NB4 (cell line): ENCODE measurements at places on chromosomes 11 and 22.

GRCh38 chr11:67072295-67072694 lies 15.6 kb downstream of the RHOD start:
- peak; percentile 8 for DNase-seq

DNA sequence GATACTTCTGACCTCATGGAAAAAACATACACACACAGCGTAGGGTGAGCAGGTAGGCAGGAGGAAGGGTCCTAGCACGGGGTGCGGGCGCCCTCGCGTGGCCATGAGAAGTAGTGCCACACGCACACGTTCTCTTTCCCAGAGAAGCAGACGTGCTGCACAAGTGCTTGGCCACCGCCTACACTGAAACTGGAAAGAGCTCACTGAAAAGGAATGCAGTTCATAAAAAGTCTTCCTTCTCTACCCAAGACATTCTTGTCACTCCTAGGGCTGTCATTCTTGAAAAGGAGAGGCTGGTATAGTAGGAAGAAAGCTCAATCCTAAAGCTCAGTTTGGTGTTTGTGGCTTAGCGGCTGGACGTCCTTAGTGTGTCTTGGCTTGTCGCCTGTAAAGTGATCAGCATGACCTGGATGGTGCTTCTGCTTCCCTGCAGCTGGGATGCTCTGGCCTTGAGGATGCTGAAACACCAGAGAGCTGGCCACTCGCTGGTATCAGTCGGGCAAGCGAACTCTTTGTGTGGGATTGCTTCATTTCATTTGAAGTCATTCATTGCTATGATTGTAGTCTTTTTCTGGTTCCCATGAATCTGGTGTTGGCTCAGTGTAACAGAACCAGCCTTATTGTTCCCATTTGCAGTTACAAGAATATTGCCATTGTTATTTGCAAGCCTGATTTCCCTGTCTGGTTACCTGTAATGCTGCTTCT lies 303.8 kb downstream of the NTM start:
- DNase-seq: peak; percentile 64

DNA sequence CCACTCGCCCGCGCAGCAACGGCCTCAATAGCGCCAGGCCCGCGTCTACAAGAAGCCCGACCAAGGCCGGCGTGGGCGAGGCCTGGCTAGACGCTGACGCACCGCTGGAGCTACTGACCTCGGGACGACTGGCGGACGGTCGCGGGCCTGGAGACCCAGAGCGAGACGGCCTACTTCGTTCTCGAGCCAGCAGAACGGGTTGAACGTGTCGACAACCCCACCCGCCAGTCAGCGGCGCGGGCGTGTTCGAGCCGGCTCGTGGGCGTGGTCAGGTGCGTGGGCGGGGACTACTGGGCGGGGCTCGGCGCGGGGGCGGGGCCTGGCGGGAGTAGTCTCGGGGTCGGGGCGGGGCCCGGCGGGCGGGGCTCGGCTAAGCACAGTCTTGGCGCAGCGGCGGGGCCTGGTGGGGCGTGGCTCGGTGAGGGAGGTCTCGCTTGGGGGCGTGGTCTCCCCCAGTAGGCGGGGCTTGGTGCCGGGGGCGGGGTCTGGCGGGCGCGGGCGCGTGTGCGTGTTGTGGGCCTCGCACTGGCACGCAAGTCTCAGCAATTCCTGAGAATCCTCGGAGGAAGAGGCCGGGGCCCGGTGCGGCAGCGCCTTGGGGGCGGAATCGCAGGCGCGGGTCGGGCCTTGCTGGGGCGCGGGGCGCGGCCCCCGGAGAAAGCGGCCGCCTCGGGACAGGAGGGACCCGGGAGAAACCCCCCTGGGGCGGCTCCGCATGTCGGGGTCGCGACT lies at the start of gene RNH1:
Gene RNH1, minus strand, starts transcription at position 248 of the 732 bp plus-strand sequence. CDS start 5,080 bp downstream, outside the sequence.
- DNase-seq: peak; percentile 91

GRCh38 chr11:104343578-104343977 lies 179.6 kb upstream of the PDGFD start:
- DNase-seq: peak; percentile 18

GRCh38 chr22:32764330-32765131 lies 37.0 kb upstream of the TIMP3 start:
- peak; percentile 77 for DNase-seq

DNA sequence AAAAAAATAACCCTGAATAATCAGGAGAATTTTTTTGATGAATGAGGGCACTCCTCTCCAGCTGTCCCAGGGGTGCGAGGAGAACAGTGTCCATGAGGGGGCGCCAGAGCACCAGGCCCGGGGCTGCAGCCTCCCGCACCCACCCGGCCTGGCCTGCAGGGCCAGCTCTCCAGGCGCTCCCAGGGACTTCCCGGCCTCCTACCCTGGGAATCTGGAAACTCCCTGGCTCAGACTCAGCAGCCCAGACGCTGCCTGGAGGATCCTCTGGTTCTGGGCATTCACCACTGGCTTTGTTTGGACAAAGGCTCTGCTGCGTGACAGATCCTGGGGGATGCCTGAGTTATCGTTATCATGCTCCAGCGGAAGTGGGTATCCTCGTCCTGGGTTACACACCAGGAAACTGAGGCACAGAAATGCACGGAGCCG lies 31.0 kb downstream of the MCM5 start:
- peak; percentile 60 for DNase-seq

GRCh38 chr22:20238901-20239675 lies 29.0 kb downstream of the RTN4R start:
- DNase-seq: peak; percentile 94

DNA sequence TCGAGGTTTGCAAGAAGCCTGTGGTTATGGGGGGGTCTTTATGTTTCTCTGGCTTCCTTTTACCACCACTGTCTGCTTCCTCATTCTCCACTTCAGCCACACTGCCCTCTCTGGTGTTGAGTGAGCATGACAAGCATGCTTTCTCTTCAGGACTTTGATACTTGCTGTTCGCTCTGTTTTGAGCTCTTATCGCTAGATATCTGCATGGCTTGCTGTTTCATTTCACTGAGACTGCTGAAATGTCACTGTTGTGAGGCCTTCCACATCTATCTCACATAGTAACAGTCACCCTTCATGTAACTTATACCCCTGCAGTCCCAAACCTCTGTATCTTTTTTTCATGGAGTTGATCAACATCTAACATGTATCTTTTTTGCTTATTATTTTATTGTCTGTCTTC lies 59.8 kb downstream of the TMEM135 start:
- peak; percentile 83 for DNase-seq

- DNase-seq: no peak
Measured at GRCh38 chr11:28621753-28622152, 513.6 kb downstream of the METTL15 start.

GRCh38 chr22:19845054-19845722 lies 9.5 kb downstream of the GNB1L start:
- DNase-seq: peak; percentile 28
